ENCODE measurements at places on chromosomes 13 and 19.

GRCh38 chr13:25329706-25330105 is 28.3 kb downstream of the NUP58 start:
- DNase-seq = no peak

DNA sequence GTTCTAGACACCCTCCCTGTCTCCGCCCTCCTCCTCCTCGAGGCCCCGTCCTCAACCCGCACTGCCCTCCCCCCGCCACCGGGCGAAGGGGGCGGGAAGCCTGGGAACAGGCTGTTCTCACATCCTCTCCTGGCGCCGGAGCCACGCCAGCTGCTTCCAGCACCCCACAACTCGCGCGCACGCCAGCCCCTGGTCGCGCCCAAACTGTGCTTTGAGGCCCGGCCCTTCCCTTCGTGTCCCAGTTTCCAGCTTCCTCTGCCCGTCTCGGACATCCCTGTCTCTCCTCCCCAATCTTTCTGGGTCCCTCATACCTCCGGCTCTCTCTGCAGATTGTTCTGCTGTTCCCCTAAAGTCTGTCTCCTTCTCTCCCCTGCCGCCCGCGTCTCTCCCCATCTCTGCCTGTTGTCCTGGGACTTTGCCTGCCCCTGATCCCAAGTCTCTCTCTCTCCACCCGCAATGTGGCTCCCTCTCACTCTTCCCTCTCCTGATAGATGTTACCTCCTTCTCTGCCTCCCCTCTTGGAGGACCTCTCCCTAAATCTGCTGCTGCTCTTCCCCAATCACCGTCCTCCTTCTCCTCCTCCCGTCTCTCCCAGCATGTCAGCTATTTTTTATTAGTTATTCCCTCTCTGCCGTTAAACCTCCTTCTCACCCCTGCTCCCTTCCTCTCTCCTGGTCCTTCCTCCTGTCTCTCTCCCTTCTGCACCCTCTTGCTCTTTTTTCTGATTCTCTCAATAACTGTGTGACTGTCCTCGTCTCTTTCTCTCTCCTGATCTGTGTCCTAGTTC is 14.2 kb downstream of the DPF1 start:
- no peak for DNase-seq

GRCh38 chr13:69092615-69093322 is 1014.9 kb upstream of the ATXN8OS start:
- DNase-seq = no peak

DNA sequence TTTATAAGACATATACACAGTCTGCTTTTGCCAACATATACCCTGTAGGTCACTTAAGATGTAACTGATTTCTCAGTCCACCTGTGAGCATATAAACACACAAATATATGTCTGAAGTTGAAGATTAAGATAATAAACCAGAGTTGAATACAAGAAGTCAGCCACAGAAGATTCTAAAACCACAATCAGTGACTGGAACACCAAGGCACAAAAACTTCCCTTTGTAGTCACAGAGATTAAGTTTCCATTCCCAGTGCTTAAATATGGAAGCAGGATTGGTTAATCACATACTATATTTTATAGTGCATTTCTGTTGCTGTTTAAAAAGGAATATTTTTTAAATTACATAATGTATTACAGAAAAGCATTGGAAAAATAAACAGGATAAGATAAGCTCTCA is 39.9 kb downstream of the MTMR6 start:
- no peak for DNase-seq

- DNase-seq = no peak
Observed at GRCh38 chr13:33971562-33971819, 153.5 kb downstream of the RFC3 start.

GRCh38 chr19:41563854-41564514 is 12.0 kb upstream of the CEACAM21 start:
- DNase-seq = no peak

DNA sequence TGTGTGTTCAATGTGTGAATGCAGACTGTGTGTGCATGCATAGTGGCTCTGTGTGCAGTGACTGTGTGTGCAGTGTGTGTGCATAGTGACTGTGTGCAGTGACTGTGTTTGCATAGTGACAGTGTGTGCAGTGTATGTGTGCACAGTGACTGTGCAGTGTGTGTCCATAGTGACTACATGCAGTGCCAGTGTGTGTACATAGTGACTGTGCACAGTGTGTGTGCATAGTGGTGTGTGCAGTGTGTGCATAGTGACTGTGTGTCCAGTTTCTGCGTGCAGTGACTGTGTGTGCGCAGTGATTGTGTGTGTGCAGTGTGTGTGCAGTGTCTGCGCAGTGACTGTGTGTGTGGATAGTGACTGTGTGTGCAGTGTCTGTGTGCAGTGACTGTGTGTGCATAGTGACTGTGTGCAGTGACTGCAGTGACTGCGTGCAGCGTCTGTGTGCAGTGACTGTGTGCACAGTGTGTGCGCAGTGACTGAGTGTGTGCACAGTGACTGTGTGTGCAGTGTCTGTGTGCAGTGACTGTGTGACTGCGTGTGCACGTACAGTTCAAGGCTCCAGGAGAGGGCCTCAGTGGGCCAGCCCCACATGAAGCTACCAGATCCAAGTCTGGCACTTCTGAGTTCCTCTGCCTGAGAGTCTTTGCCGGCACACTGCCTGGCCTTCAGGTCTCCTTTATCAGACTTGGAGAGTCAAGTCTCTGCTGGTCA is 90.3 kb downstream of the IER2 start:
- DNase-seq = no peak

All from SHP77 treated with DMSO at 0.1 percent for 48 hours (cell line).